ENCODE measurements at places on chromosomes 12 and 14.

GRCh38 chr12:95820096-95820703 is 29.6 kb upstream of the NTN4 start:
- DNase-seq = peak; percentile 69

DNA sequence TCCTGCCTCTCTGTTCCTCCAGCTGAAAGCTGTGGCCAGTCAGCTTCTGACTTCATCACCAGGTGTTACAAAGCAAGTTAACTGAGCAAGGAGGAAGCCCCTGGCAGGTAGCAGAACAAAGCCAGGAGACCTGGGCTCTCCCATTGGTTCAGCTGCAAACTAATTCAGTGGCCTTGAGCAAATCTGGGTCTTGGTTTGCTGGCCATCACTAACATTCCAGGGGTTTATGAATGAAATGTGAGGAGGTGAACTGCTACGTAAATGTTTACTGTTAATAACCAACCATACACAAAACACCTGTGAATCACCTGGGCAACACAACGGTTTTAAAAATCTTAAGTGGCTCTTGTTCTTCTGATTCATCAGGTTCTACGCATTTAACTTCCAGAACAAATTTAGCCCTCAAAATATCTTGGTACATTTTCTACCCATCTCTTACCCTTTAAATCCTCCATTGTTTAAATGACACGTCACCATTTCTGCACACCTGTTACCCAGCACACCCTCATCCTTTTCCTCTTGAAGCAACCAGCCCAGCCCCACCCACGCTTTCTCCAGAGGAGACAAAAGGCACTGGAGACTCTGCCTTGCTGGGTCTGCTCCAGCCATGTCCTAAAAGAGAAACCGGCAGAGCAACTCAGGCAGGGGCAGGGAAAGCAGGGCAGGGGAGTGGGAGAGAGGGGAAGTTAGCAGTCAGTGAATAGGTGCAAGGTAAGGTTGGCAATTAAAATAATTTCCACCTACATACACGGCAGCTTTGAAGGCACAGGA is 49.3 kb upstream of the TSPAN11 start:
- DNase-seq = peak; percentile 74

DNA sequence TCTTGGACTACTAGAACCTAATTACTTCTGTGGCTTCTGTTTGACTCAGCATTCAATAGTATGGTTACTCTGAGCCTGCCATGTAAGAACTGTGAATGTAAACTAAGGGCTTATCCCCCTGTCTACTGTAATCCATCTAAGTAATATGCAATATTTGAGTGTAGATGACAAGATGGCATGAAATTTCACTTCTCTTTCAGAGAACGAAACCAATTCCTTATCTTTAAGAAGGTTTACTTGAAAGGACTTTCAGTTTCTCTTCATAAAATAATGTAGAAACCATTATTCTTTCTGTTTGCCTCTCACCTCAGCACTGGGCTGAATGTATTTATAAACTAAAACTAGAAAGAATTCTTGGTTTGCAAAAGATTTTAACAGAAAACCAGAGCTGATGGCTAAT is 60.4 kb upstream of the ARID2 start:
- DNase-seq = no peak

DNA sequence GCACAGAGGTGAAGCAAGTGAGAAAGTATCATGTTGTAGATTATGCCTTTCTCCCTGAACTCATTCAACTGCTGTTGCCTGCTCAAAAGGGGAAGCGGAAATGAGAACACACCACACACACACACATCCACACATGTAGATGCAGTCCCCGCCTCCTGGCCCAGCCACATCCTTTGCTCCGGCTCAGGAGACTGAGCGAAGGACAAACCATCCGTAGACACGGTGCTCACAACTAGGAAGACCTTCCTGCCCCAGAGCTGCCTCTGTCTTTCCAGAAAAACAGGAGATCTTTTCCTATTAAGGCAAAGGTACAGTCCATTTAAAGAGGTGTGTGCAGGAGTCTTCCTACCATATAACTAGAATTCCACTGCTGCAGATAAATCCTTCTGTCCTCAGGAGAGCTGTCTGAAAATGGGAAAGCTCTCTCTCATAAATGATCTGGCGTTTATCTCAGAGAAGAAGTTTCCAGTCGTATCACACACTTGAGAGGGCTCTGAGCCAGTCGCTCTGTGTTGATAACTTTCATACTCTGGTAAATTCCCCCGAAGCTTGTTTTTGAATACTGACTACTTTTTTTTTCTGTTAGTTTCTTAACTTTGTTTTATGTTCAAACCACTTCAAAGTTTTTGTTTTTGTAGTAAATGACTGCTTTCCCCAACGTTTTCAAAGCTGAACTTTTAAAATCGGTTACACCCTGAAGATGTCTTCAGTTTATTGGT is at the start of gene TESPA1:
TSS of gene TESPA1 (minus strand) at position 105 of the 719 bp plus-strand sequence. CDS start 10,200 bp downstream, outside the sequence.
- no peak for DNase-seq

DNA sequence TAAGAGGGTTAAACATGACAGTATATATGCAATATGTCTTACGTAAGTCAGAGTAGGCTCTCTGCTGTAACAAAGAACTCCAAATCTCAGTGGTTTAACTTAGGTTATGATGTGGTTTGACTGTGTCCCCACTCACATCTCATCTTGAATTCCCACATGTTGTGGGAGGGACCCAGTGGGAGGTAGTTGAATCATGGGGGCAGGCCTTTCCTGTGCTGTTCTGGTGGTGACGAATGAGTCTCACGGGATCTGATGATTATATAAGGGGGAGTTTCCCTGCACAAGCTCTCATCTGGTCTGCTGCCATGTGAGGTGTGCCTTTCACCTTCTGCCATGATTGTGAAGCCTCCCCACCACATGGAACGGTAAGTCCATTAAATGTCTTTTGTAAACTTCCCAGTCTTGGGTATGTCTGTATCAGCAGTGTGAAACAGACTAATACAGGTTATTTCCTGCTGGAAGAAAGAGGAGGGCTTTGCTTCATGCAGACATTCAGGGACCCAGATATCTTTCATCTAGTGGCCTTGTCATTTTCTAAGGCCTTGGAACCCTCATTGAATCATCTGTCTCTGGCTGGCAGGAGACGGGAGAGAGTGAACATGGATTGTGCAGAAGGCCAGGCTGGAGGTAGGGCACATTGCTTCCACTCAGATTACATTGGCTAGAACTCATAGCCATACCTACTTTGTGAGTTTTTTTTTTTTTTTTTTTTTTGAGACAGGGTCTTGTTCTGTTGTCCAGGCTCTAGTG is 96.1 kb downstream of the CRADD start:
- no peak for DNase-seq

- no peak for DNase-seq
Measured at GRCh38 chr12:32739279-32739678, 16.4 kb downstream of the YARS2 start.

- peak; percentile 6 for DNase-seq
Measured at GRCh38 chr12:57089271-57090245, 644 bp downstream of the NAB2 start.

GRCh38 chr12:85489194-85489593 is 209.2 kb downstream of the ALX1 start:
- DNase-seq = peak; percentile 75

GRCh38 chr14:87838931-87839330 is 154.1 kb downstream of the GALC start:
- no peak for DNase-seq

- DNase-seq = no peak
Measured at GRCh38 chr12:64476844-64477243, 24.9 kb downstream of the TBK1 start.

- DNase-seq = no peak
Measured at GRCh38 chr14:90424075-90424474, 27.2 kb downstream of the CALM1 start.

- no peak for DNase-seq
Measured at GRCh38 chr14:77808250-77808649, 8.3 kb downstream of the ADCK1 start.

GRCh38 chr14:59217011-59217410 is 28.5 kb downstream of the DAAM1 start:
- DNase-seq = no peak

DNA sequence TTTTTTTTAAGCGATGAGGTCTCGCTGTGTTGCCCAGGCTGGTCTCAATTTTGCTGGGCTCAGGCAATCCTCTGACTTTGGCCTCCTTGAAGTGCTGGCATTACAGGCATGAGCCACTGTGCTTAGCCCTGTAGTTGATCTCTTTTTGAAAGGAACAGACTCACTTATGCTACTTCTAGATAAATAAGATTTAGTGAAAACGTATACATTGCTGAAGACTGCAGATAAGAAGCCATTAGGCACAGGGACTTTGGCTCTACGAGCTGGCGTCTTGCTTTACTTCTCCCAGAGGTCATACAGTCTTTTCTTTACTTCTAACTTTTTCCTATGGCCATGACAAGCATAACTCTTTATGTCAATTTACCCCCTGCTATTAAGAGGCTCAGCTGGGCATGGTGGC is 9.4 kb downstream of the PTGR2 start:
- DNase-seq = no peak

DNA sequence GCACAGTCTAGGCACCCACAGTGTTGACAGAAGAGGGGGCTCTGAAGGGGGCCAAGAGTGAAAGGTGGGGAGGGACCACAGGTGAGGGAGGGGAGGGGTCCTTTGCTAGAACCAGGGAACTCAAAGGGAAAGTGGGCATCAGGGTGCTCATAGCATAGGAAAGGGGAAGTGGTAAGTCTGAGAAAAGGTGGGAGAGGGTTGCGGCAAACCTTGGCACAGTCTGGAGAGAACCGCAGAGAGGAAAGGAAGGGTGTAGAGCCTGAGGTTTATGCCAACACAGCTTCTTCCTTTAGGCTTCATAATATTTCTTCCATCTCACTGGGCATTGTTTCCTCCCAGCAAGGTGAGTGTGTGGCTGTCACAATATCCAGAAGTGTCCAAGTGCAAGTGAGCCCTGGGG is 11.5 kb upstream of the PLEK2 start:
- DNase-seq = no peak

DNA sequence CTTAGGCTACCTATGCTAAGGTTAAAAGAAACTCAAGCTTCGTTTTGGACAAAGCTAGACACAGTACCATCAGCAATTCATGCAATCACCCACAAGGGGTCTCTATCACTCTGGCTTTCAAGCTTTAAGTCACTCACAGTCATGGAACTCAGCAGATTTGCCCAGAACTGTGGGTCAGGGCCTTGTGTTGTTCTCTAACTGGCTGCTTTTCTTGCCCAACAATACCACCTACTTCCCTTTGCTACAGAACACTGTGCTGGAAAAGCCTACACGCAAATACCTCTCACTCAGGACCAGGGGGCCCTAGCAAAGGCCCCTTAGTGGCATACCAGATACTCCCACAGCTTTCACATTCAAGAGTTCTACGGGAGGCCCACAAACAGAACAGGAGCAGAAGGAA is 9.1 kb downstream of the NEMP1 start:
- DNase-seq = peak; percentile 58

DNA sequence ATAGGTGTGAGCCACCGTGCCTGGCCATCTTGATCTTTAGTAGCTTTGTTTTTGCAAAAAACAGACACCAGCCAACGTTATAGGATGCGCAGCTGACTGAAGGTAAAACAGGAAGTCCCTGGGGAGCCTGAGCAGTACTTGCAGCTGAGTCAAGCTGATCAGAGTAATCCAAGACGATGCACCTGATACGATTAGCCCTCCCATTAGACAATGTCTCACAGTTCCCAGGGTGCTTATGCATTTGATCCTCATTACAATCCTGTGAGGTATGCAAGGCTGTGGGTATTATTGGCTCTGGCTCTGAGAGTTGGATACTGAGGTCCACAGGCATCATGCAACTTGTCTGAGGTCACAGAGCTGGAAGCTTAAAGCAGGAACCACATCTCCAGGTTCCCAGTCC is 8.1 kb downstream of the KRT18 start:
- DNase-seq = peak; percentile 71

- no peak for DNase-seq
Measured at GRCh38 chr12:34356233-34356987, 334.1 kb downstream of the ALG10 start.

- peak; percentile 11 for DNase-seq
Measured at GRCh38 chr12:98256830-98257229, 258.6 kb upstream of the TMPO start.

DNA sequence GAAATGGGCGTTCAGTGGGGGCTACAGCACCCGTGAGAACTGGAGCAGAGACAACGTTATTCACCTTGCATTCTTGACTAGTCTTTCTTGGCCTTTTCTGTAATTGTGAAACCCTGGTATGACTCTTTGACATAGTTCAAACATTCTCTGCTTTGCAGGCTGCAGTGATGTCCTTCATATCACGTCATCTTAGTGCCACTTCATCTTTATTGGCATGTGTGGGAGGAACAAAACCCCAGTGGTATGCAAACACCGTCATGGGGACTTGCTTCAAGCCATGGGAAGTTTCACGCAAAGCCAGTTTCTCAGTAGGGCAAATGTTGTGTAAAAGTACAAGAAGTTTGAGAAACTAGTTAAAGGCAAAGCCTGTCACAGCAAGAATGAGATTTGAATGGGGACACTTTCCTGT is 20.2 kb upstream of the DUSP16 start:
- no peak for DNase-seq

DNA sequence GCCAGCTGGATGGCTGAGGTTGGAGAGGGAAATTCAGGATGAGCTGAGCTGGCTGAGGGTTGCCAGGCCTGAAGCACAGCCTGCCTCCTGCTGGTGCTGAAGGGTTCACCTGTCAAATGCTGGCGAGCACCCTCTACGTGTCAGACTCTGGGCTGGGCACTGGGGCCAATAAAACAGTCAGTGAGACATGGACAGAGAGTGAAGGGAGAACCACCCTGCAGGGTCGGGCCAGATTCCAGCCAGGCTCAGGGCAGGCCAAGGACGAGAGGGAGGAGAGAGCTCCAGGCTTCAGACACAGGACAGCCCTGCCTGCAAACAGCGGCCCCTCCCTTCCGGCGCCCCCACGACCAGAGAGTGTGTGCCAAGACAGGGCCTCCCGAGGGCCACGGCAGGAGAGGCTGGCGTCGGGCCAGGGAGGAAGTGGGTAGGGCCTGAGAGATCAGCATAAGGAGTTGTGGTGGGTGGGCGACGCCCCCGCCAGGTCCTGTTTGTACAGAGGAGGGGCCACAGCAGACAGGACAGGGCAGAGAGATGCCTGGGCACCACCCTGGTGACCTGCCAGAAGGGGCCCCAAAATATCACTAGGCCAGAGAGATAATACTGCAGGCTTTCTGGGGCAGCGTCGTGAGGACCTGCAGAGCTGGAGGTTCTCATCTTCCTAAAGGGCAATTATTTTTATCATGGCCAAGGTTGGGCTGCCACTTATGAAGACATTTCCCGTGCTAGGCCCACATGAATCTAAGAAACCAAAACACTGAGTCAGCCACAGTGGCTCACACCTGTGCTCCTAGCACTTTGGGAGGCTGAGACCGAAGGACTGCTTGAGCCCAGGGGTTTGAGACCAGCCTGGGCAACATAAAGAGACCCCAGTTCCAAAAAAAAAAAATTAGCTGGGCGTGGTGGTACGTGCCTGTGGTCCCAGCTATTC is 73.1 kb upstream of the GPR68 start:
- no peak for DNase-seq
